ENCODE measurements at places on chromosomes 6 and 20.

DNA sequence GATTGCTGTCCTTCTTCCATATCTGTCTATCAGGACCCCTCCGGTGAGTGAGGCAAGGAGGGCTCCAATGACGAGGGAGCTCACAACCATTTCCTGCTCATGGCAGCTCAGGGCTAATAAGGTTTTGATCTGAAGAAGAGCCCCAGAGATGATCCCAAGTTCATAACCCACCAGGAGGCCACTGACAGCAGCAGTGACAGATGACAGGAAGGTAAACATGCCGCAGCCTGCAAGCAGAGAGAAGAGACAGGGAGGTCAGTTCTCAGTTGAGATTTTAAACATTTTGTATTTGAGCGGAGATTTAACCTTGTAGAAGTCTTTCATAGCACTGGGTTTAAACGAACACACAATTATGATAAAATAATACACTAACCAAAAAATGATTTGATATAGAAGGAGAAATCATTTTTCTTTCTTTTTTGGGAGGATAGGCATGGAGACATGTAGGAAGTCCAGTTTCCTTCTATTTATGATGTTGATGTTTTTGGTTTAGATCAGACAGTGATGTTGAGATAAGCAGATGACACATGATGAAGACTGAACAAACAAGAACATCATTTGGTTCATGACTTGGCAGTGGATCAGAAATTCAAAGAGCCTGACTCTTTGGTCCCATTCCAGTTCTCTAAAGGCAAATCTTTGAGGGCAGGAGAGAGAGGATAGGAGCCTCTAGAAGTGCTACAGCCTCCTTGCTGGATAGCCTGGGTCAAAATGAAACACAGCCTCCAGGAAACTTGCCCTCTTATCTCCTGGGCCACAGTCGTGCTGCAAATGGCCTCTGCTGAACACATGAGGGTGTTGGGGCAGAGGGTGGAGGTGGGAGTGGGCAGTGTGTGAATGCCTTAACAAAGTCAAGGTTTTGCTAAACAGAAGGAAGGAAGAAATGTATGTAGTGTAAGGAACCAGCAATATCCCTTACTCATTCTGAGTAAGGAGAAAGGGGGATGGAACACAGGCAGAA is 22.6 kb downstream of the SLC2A12 start:
- peak; percentile 15 for DNase-seq

DNA sequence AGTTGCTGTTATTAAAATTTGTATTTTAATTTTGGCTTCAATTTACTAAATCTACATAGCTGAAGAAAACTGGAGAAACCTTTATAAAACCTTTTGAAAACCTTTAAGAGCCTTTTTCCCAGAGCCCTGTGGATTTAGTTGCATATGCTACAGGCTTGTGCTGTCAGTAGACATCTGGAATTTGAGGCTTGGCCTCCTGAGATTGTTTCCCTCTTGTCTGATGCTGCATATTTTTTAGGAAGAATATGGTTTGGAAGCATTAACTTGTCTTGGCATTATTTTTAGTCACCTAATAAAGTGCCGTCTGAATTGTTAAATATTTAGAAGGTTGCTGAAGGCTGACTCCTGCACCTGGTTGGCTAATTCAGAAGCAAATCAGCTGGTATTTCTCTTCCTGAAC is 369.4 kb downstream of the UTRN start:
- DNase-seq: no peak

DNA sequence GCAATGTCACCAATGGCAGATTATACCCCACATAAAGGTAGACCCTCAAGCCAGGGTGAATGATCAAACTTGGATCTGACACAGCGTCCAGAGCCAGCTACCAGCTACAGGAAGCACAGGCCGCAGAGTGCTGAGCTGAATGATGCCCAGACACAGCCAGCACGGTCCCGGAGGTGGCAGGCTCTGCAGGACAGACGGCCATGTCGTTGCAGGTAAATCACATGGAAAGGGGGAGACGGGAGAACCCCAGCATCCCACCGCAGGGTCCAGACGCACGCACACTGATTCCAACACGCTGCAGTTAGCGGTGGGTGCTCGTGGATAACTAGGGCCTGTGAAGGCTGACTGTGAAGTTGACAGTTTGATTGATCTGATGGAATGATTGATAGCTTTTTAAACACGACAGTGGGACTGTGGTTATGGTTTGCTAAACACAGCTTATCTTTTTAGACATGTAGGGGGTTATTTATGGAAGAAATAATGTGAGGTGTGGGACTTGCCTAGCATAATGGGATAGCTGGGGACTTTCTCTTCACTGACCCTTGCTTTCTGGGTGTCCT is 228.5 kb downstream of the ERMARD start:
- DNase-seq: no peak

- DNase-seq: no peak
Measured at GRCh38 chr6:23170049-23170448, 600.7 kb downstream of the HDGFL1 start.

- no peak for DNase-seq
Measured at GRCh38 chr6:105257340-105257739, 77.5 kb upstream of the POPDC3 start.

DNA sequence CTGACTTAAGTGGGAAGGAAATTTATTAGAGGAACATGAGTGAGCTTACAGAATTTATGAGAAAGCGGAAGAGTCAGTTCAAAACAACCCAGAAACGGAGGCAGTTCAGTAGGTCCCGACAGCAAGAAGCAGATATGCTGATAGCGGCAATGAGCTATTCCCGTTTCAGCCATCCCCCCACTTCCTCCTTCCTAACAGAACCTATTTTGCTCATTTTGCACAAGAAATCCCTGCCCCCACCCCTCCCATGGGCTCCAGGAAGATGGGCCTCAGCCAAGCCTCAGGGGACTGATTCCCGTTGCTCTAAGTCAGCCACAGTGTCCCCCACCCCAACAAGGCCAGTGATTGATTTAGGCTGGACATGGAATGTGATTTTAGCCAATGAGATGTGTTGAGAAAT is 157.5 kb downstream of the CEBPB start:
- no peak for DNase-seq

GRCh38 chr6:165439928-165440554 is 130.6 kb upstream of the C6orf118 start:
- DNase-seq: peak; percentile 15

- DNase-seq: peak; percentile 62
Measured at GRCh38 chr20:5001174-5002076, at the start of gene SLC23A2. SLC23A2 (minus strand) TSS chr20:5001510; CDS start chr20:4932562, 68,948 bp downstream.
